ENCODE measurements at places on chromosomes 6 and 20.

- no peak for DNase-seq
These were observed 51.1 kb upstream of the SLC24A3 start for GRCh38 chr20:19161336-19161735.

DNA sequence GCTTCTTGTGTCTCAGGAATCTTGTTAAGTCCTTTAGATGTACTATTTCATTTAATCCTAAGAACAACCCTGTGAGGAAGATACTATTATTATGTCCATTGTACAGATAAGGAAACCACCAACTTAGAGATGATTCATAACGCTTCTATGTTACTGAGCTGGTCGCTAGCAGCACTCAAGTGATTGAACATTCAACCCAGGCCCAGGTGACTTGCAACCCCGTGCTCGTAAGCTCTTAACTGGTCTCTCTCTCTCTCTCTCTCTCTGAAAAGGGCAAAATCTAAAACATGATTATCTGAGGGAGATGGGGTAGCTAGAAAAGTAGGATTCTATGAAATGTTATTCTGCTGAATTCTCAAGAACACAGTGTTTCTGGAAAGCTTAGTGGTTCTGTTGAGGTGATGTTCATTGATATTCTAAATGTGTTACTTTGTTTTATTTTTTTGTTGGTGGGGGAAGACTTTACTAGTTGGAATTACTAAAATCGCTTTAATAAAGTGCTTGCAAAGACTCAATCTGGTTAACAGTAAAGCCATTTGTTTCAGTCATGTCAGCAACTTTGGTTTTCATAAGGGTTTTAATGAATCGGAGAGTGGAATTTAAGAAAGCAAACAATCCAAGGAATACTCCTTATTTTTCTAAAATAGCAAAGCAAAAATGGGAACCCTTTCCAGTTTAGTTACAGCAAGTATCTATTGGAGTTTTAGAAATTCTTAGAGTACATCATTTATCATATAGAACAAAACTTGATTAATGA lies 265.0 kb upstream of the TAB2 start:
- no peak for DNase-seq

DNA sequence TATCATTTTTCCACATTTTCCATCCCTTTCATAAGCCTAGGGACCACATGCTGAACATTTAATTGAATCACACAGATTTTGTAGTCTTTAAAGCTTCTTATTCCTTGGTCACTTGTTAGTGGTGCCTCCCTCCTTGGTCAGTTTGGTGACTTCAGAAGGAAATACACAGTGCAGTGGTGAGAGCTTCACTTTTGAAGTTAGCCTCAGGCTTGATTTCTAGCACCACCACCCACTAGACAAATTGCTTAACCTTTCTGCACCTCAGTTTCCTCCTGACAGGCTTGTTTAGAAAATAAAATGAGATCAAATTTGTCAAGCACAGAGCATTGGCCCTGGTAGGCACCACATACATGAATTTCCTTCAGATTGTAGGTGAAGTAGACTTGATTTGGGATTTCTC lies 91.7 kb downstream of the FOXO3 start:
- no peak for DNase-seq

- DNase-seq: peak; percentile 53
These were observed 22.4 kb downstream of the ZNF311 start for GRCh38 chr6:28982476-28983266.

- no peak for DNase-seq
These were observed 2.8 kb downstream of the VSX1 start for GRCh38 chr20:25079171-25079570.

GRCh38 chr20:145877-146276 lies 3.5 kb downstream of the DEFB126 start:
- DNase-seq: no peak

DNA sequence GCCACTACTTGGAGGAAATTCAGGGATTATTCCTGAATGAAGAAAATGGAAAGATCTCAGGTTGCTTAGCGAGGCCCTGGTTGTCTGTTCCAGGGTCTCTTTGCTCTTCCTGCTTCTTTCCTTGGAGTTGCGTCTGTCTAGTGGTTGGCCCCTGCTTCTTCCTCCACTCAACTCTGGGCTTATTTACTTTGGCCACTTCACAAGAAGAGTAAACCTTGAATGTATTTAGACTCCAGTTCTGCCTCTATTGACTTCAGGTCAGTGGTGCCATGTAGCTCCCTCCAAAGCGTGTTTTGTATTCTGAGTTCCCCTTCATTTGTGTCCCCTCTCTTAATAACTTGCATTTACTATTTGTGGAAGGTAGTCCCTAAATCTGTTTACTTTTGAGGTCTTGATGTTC lies 456.5 kb downstream of the UTRN start:
- no peak for DNase-seq

DNA sequence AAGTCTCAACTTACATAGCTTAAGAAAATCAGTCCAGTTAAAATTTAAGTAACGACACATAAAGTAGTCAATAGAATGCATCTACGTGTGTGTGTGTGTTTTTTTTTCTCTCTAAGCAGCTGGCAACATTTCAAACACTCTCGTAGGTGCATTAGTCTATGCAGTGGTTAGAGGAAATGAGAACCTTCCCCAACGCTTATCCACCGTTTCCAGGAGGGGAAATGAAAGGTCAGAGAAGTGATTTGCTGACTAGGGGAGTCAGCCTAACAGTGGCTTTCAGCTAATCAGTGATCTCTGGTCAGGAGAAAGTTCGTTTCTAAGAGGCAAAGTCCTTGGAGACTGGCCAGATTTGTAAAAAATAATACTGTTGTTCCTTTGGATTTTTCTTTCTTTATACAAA lies 806.6 kb downstream of the C6orf118 start:
- no peak for DNase-seq

DNA sequence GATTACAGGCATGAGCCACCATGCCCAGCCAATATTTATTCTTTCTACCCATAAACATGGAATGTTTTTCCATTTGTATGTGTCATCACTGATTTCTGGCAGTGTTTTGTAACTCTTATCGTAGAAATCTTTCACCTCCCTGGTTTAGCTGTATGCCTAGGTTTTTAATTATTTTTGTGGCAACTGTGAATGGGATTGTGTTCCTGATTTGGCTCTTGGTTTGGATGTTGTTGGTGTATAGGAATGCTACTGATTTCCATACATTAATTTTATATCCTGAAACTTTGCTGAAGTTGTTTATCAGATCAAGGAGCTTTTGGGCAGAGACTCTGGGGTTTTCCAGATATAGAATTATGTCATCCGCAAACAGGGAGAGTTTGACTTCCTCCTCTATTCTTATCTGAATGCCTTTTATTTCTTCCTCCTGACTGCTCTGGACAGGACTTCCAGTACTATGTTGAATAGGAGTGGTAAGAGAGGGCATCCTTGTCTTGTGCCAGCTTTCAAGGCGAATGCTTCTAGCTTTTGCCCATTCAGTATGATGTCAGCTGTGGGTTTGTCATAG lies 198.6 kb downstream of the ZDHHC14 start:
- peak; percentile 36 for DNase-seq

DNA sequence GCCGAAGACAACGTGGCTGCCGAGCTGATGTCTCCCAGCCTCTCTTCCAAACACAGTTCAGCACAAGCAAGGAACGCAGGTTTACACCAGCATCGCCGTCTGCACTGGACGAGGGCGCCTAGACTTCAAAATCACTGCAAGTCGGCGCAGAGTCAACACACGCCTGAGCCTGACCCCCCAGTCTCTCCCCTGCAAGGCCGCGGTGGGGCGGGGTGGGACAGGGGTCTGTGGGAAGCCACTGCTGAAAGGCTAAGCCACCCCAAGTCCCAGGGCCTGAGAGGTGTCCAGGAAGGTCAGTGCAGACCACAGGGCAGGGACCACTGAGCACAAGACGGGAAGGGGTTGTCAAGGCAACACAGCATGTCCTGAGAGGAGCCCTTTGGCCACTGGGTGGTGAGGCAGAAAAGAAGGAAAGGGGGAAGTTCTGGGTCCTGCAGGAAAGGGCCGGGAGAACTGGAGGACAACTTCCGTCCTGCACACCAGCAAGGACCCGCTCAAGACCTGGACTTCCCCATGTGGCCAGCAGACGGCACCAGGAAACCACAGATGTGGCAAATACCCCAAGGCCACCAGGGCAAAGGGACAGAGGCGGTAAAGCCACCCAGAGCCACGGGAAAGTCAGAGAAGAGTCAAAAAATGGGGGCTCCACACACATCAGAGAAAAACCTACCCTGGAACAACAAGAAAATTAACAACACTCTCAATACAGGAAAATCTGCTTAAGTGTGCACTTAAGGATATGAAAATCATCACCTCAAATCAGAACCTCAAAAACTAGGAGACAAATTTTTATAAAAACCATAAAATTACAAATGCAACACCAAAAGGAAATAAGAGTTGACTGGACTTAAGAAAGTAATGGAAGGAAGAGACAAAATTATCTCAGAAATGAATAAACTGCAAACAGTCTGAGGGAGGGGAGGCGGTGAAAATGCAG lies 84.8 kb downstream of the TAF4 start:
- DNase-seq: no peak

DNA sequence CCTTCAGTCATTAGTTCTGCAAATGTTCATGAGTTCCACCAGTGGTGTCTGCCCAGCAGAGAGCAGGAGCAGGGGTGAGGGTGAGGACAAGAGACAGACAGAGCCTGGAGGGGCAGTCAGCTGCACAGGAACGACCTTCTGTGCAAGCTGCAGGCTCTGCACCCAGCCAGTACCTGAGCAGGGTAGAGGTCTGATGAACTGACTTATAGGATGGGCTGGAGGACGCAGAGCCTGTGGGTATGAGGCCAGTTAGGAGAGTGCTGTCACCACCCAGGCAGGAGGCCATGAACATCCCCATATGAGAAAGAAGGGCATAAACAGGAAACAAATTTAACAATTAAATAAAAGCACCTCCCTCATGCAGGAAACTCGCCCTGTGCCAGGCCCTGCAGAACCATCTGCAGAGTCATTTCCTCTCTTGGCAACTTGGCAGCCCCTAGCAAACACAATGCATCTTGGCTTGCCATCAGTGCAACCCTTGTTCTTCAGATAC lies 17.9 kb downstream of the C6orf15 start:
- DNase-seq: no peak

DNA sequence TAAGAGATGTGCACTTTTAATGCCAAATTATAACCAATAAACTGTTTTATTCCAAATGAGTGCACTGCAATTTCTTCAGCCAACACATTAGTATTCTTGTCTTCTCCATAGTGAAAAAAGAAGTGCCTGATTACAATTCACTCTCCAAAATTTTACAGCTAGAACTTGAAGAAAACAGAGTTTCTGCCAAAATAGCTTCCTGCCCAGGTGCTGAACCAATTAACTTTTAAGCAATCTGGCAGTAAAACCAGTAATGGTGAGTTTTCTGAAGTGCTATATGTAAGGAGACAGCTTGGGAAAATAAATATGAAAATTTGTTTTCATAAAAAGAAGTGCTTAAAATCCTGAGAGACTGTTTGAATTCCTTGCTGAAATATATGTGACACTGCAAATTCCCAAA lies 266.0 kb upstream of the NT5E start:
- DNase-seq: no peak

- DNase-seq: peak; percentile 86
These were observed 30.2 kb downstream of the CHD6 start for GRCh38 chr20:41587956-41588355.

DNA sequence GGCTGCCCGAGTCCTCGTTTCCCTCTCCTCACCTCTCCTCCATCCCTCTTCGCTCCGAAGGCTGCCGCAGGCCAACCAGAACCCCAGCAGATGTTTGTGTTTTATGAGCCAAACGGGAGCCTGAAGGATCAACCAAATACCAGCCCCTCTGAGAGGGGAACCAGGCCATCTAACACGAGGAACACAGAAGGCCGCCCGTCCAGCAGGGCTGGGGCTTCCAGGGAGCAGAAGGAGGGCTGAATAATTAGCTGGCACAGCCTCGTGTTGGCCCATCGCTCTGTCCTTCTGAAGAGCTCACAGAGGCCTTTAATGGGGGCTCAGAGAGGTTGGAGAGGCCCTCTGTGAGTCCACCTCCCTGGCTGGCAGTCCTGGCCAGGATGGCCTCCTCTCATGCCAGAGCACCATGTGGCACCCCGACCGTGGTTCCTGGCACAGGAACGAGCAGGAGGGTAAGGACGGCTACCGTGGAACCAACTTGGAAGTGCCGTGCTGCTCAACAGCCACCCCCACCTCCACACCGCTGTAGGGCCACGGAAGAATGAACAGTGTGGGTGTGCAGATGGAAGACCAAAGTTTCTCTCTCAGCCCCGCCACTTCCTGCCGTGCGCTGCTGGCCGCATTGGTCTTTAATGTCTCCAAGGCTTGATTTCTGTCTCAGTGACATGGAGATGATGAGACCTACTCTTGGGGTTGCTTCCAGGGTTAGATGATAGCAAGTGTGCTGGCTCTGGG lies 155.2 kb downstream of the SCML4 start:
- DNase-seq: no peak

DNA sequence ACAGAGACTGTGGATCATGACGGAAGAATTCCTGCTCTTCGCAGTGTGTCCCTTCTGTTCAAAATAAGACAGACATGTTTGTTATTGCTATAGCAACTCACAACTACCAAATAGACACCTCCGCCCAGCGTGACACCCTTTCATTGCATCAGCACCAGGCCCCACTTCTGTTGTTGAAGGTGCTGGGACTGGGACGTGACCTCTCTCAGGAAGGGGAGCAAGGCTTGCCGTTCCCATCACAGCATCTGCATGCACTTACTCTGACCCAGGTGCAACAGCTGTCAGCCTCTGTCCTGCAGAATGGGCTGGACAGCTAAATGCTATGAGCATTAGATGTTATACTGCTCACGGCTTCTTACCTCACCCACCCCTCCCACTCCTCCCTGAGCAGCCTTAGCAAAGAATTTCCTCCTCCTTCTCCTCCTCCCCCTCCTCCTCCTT lies 94.1 kb downstream of the DACT2 start:
- DNase-seq: no peak

DNA sequence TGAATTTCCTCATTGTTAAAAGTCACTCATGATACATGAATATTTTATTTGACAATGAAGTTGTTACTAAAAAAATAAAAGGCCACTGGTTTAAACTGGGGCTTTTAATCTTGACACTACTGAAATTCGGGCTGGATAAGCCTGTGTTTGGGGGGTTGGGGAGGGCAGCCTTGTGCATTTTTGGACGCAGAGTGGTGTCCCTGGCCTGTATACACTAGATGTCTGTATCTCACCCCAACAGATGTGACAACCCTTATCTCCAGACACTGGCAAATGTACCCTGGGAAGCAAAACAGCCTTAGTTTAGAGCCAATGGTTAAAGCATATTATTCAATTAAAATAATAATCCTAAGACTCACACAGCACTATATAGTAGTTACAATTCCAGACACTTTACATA lies 24.8 kb downstream of the MAN1A1 start:
- no peak for DNase-seq

DNA sequence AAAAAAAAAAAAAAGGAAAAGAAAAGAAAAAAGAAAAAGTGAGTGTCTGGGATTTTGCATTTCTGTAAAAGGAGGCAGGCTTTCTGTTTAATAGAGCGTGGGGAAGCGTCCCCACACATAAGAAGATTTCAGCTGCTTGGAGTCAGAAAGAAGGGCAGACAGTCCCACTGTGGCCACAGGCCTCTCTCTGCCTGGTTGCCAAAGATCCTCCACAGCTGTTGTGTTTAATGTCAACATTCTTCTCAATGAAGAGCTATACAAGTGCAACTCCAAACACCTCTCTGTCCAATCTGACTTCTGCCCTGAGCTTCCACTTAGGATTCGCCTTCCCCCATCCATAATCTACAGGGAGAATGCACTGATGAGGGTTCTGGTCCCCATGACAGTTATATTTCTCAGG lies 64.3 kb upstream of the MLN start:
- DNase-seq: no peak

GRCh38 chr6:44800171-44800783 lies 412.8 kb downstream of the CDC5L start:
- peak; percentile 76 for DNase-seq

Data from astrocyte (in vitro differentiated cells and primary cell).